ENCODE measurements at places on chromosomes 13 and 19.

- no peak for DNase-seq
These were observed 7.1 kb upstream of the KLK14 start for GRCh38 chr19:51089786-51090185.

DNA sequence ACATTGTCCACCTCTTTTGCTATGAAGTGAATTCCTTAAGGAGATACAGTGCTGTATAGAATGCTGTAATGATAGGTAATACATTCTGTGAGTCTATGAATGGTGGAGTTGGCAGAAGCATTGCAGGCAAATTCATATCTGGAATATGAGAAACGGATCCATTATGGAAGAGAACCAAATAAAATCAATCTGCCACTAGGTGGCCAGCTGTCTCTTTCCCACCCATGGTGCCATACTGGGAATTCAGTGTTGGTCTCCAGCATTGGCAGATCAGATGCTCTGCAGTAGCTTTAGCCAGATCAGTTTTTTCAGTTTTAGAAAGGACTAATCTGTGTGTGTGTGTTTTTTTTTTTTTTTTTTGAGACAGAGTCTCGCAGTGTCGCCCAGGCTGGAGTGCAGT is 27.6 kb downstream of the DNAJC3 start:
- DNase-seq: no peak

GRCh38 chr13:91540158-91540736 is 141.8 kb downstream of the GPC5 start:
- no peak for DNase-seq

DNA sequence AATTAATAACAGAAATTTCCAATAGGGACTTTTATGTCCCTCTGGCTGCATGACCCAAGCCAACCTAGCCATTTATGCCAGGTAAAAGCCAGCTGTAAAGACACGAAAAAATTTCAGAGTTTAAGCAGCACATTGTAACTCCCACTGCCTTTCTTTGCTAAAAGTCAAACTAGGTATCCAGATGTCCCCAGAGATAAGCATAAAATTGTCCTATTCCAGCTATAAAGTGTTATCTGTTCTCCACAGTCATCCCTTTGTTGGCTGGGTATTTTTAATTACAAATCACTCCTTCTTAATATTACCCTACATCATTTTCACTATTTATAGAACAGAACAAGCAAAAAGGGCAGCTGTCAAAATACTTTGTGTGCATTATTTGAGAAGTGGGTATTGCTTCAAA is 3.2 kb upstream of the ZNF154 start:
- DNase-seq: no peak

GRCh38 chr19:3969435-3970312 is 1.2 kb downstream of the DAPK3 start:
- DNase-seq: no peak

- DNase-seq: no peak
These were observed 22.6 kb downstream of the CEBPA start for GRCh38 chr19:33279430-33280350.

Data from right forelimb (tissue), 1 donor.